CD4-positive, alpha-beta memory T cell (primary cell): ENCODE measurements at places on chromosomes 4 and X. TPM values are rescaled to one million over a fixed set of nuclear protein-coding genes. Genes with fewer than 3 reads are reported as not detected.

IL2 gene
- polyA plus RNA-seq, result 0.57 TPM

RHOXF1 gene
- polyA plus RNA-seq, result not detected

LAMP2 gene
- 155 TPM for polyA plus RNA-seq

- no peaks in the 10 kb centered on the region for H3K4me1 ChIP-seq
- H3K36me3 ChIP-seq, result no peaks in the 10 kb centered on the region
- DNase-seq, result no peak
- no peak overlapping the region for H3K4me3 ChIP-seq
- H3K27ac ChIP-seq, result no peak overlapping the region
Observed at GRCh38 chrX:3403748-3404147, 57.3 kb upstream of the MXRA5 start.

BEX1 gene
- polyA plus RNA-seq, result not detected
